Caco-2 (cell line): ENCODE measurements at places on chromosomes 13 and 19.

DNA sequence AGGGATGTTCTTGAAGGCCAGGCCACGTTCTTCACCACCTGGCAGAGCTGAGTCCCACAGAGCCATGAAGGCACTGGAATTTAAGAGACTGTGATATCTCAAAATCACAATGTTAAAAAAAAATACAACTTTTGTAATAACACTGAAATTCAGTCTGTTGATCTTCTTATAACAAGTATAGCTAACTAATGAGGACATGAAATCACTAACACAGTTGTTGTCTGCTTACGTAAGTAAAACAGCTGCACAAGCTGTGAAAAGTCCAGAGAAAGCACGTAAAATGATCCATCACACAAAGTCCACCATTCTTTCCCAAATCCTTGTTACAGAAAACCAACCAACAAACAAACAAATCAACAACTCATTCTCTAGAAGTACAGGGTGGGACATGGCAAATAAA, 32.9 kb downstream of the FLT3 start:
- no peak for DNase-seq

GRCh38 chr13:76993021-76993420, 1.1 kb downstream of the CLN5 start:
- no peak for DNase-seq

- DNase-seq: peak; percentile 4
Observed at GRCh38 chr13:47289567-47289966, 392.7 kb upstream of the HTR2A start.

GRCh38 chr13:77784515-77784914, 87.0 kb downstream of the SLAIN1 start:
- DNase-seq: no peak

DNA sequence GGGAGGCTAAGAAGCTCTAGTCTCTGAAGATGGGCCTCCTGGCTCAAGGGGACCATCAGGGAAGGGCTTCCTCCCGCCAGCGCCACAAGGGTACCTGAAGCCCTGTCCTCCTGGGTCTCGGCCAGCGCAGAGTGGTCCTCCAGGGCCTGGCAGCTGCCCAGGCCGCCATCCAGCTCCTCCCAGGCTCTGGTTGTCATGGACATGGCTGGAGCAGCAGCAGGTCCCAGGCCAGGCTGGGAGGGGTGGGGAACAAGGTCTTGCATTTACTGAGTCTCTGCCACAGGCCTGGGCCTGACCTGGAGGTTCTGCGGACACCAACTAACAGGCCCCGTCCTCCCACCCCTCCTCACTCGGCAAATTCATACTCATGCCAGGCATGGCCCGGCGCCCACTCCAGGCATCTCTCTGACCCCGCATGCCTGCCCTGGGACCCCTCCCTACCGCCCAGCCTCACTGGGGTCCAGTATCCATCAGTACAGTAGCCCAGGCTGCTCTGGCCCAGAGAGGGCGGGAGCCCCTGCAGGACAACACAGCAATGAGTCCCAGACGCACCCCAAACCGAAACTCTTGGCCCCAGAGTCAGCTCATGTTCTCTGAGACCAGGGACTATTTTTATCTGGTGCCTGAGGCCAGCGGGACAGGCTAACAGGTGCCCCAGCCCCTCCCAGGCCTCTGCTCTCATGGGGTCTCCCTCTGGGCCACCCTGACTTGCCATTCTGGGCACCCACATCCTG, 938 bp downstream of the JSRP1 start:
- peak; percentile 37 for DNase-seq

GRCh38 chr13:40077396-40078027, 422.1 kb downstream of the COG6 start:
- DNase-seq: no peak

- peak; percentile 53 for DNase-seq
Observed at GRCh38 chr13:44368062-44368591, 5.5 kb upstream of the SERP2 start.

DNA sequence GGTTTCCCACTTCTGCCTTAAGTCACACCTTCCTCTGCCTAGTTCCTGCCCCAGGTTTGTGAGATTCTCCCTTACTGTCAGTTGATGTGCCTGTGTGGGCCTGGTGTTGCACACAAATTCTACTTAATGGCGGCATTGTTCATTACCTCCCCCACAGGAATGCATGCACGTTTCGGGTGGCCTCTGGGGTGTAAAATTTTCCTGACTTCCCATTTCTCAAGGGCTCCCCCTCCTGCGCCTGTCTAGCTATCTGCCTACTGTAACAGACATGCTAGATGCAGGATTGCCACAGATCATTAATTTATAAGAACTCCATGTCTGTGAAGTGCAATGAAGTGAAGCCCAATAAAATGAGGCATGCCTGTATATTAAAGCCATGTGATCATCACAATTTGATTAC, 1466.3 kb downstream of the PCDH9 start:
- no peak for DNase-seq

DNA sequence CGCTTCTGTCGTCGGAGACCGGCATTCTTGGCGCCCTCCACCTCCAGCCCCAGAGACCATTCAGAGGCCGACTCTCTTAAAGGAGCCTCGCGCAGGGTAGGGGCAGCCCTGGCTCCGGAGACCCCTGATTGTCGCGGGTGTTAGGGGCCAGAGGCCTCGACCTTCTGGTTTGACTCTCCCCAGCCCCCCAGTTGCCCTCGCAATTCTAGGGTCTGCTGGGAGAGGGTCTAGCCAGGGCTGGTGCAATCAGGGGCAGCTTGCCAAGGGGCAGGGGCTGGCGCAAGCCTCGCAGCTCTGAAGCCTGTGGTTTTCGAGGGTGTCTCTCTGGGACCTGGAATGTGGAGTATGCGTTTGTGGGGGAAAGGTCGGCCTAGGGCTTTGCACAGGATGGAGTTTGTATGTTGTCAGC, 1.6 kb upstream of the SLC7A10 start:
- no peak for DNase-seq

- DNase-seq: no peak
Observed at GRCh38 chr13:75445717-75446499, 36.1 kb downstream of the TBC1D4 start.

DNA sequence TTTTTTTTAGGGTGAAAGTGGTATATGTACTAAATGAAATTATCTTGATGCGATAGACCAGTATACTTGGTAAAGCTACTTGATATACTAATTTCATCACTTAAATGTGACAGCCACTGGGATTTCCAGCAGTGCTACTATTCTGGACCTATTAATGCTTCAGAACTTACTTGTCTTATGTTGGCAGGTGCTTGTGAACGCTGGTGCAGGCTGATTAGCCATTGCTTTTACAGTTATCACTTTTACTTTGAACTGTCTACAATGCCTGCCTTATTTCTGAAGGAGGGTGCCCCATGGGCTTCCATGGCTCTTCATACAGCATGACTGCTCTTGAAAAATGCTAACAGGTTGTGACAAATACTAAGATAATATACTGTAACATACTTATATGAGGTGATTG, 294.7 kb downstream of the GPC6 start:
- DNase-seq: no peak

- no peak for DNase-seq
Observed at GRCh38 chr13:108993346-108993745, 363.9 kb downstream of the MYO16 start.

GRCh38 chr19:7636691-7637373, at the start of gene STXBP2:
STXBP2 (plus strand) TSS chr19:7637110; CDS start chr19:7637150, 40 bp downstream.
- peak; percentile 88 for DNase-seq

DNA sequence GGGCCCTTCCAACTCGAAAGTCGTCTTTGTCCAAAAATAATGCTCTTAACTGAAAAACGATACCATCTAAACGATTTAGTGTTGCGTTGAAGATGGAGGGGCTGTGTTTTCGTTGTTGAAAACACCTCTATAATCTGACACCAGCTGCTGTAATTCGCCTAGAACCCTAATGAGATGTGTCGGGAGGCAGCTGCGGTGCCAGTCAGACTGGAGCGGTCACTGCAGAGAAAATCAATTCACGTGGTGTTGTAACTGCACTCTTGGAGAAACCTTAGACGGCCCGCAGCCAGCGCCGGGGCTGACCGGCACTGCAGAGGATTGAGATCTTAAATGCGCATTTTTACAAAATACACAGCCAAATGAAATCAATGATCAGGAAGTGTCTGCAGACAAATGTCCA, 339.1 kb downstream of the ZNF536 start:
- DNase-seq: no peak

- no peak for DNase-seq
Observed at GRCh38 chr13:21020176-21020575, 41.2 kb downstream of the LATS2 start.

DNA sequence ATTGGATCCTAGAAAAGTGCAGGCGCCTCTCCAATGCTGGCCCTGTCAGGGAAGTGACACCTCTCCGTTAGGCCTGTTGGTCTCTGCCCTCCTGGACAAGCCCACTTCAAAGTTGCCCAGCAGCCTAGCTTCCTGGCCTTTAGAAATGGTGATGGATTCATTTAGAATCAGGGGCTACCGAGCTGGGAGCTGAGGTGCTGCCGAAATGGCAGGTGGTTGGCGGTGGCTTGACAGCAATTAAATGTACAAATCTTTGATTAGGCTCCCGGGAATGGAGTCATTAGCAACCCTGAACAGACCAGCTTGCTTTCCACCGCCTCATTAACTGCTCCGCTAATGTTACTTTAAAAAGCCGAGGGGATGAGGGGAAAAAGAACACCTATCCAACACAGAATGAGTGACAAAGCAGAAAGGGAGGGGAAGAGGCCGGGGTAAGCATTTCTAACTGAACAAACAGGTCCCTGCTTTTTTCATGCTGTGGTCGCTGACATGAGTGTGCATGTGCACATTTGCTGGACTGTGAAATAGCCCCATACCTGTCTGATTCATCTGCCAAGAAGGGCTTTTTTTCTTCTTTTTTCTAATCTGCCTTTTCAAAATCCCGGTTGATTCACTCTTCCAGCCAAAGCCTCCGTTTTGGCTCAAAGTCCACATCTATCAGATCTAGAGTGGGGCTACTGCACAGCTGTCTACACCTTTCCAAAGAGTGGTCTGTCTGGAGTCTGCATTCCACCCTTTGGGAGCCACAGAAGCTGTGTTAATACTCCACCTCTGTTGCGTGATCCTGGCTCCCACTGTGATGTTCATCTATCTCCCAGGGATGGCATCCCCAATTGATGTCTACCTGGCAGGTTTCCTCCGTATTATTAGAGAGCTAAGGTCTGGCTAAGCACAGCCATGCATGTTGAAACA, 431.9 kb downstream of the COG6 start:
- no peak for DNase-seq

GRCh38 chr13:72852207-72852606, 70.3 kb downstream of the PIBF1 start:
- no peak for DNase-seq

DNA sequence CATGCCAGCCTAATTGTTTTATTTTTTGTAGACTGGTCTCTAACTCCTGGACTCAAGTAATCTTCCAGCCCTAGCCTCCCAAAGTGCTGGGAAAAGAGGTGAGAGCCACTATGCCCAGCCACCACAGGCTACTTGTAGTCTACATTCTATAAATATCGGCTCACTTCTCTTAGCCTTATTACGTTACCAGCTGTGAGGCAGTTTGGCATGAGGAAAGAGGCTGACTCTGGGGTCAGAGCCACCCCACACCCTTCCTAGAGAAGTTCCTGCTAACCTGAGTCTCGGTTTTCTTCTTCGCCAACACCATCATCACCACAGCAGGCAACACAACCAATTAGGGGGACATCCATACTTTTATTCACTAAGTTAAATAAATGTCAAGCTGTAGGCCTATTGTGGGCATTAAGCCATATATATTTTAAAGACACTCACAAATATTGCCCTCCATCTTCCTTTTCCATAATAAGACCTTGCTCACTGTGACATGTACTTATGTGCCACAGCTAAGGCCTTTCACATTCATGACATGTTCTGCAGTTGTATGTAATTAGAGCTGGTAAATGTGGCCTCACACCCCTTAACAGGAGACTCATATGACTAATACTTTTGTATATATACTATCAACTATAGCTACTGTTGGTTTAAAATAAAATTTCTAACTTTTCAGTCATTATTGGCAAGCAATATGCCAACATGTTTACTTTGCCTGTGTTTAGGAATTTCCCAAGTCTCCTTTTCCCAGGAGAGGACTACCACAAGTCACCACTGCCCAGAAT, 5.7 kb downstream of the SLC25A30 start:
- no peak for DNase-seq

- DNase-seq: peak; percentile 76
Observed at GRCh38 chr13:29849731-29850212, 645 bp downstream of the UBL3 start.

DNA sequence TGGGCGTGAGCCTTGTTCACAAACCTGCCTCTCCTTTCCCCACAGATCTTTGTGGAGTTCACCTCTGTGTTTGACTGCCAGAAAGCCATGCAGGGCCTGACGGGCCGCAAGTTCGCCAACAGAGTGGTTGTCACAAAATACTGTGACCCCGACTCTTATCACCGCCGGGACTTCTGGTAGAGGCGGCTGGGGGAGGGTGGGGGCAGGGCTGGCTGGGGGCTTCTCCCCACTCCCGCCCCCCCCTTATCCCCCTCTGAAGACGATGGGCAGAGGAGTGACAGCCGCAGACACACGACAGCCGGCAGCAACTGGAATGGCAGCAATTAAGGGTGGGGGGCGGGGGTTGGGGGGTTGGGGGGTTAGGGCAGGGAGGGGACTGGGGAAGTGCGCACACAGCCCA, 1.1 kb upstream of the EPN1 start:
- DNase-seq: no peak

GRCh38 chr13:106357198-106357597, 178.3 kb downstream of the EFNB2 start:
- no peak for DNase-seq

DNA sequence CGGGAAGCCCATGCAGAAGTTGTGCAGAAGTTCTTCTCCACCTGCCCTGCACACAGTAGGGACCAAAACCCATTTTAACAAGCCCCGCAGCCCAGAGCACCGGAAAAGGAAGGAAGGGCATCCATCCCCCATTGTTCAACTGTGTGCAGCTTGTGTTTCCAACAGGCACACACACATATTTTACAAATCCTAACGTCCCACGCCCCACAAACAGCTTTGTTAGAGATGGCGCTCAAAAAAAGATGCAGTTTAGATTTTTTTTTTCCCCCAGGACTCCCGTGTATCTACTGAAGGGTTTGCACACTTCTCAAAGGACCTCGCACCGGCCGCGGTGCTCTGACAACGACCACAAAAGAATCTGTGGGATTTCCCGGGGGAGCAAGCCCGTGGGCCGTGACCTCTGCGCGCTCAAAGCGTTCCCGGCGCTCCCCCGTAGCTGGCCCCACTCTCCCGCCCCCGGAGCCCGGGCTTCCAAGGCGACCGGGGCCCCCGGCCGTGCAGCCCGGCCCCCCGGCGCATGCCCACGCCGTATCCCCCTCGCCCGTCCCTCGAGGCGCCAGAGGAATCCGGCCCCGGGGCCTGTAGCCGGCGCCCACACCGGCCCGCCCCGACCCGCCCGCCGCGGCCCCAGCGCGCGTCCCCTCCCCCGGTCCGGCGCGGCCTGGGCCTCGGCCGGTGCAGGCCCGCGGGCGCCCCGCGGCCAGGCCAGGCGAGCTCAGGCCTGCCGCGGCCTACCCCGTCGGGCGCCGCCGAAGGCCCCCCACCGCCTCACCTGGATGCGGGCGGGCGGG, 523 bp downstream of the ELAVL1 start:
- no peak for DNase-seq

DNA sequence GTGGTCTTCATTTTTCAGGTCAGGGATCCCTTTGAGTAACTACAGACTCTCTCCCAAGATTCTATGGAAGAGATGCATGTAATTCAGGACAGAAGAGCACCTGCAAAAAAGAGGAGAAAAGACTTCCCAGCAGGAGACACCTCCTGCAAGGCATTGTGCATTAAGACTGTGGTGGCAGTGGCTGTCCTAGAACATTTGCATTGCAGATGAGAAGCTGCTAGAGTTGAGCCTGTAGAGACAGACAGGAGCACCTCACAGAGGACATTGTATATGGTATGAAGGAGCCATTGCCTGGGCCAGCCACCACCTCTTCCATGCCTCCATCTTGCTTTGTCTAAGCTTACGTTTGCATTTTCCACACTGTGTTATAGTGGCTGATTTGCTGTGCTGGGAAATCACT, 11.2 kb upstream of the MYO16 start:
- DNase-seq: no peak
